ENCODE measurements at places on chromosomes 16 and 17.

DNA sequence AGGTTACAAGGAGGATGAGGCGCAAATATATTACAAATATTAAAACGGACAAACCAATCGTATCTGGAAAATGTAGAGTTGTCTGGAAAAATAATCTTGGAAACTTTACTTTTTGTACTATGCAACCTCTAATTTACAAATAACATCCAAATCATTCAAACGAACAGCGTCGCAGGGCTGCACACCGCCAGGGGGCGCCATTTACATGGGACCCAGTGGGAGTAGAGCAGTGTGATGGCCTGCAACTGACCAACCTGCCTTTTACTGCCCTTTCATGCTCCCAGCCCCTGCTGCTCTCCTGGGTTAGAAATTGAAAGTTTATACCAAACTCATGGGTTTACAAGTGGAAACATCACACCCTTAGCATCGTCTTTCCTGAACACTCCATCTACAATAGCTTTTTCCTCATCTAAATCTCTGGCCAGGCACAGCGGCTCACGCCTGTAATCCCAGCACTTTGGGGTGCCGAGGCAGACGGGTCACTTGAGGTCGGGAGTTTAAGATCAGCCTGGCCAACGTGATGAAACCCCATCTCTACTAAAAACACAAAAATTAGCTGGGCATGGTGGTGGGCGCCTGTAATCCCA lies 10.0 kb downstream of the PITPNC1 start:
- DNase-seq, result no peak

DNA sequence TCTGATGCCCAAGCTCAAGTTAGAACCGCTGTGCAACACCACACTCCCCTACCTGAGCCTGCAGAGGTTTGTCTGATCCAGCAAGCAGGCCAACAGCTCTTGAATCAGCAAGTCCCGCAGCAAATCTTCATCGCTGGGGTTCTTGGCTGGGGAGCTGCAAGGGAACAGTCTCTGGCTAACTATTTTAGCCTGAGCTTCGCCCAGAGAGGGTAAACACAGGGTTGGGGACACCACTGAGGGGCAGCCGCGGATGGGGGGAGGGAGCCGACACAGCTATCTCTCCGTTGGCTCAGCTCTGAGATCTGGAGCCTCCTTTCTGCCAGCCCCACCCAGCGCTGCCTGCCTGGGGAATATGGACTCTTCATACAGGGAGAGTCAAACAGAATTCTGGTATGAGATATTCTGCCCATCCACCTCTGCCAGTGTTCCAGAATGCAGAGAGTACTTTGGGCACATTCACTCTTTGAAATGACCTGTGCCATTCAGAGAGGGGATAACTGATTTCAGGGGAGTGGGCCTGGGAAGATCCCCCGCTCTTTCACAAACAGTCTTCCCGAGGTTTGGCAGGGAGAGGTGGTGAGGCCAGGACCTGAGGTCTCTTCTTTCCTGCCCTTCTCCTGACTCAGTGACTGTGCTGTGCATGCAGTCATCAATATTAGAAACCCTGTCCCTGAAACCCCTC lies 7.4 kb downstream of the GIP start:
- no peak for DNase-seq

DNA sequence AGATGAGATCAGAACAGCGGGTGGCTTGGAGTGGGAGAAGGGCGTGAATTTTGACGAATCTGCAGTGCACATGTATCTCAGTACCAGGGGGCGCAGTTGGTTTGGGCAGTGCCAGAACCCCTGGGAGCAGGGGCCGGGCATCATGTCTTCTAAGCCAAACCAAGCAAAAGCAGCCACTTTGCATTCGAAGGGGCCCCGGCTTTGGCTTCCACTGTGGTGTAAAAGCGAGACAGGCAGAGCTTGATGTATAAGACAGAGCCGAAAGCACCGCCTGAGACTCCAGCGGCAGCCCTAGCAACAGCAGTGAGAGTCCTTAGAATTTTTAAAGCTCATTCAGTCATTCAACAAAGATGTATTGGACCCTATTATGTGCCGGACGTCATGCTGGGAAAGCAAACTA lies 3.8 kb upstream of the XYLT1 start:
- no peak for DNase-seq

- no peak for DNase-seq
Measured at GRCh38 chr16:68359398-68360191, 48.8 kb downstream of the PRMT7 start.

DNA sequence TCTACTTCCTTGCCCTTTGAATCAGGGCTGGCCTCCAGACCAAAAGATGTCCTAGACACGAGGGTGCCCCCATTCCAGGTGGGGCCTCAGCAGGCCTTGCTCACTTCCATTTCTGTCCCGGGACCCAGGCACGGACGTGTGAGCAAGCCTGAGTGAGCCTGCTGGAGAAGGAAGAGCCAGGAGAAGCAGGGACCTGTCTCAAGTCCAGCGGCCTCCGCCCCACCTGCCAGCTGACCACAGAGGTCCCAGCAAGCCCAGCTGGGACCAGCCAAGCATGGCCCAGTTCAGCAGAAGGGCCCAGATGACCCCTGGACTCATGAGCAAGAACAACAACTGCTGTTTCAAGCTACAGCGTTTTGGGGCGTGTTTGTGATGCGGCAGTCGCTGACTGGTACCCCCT lies 24.7 kb downstream of the RBFOX3 start:
- DNase-seq, result no peak

GRCh38 chr16:53085931-53086421 lies 31.2 kb downstream of the CHD9 start:
- DNase-seq, result no peak

GRCh38 chr17:81340607-81341515 lies 45.8 kb upstream of the SLC38A10 start:
- DNase-seq, result no peak

- DNase-seq, result no peak
Measured at GRCh38 chr16:27676839-27677238, 126.9 kb downstream of the KATNIP start.

DNA sequence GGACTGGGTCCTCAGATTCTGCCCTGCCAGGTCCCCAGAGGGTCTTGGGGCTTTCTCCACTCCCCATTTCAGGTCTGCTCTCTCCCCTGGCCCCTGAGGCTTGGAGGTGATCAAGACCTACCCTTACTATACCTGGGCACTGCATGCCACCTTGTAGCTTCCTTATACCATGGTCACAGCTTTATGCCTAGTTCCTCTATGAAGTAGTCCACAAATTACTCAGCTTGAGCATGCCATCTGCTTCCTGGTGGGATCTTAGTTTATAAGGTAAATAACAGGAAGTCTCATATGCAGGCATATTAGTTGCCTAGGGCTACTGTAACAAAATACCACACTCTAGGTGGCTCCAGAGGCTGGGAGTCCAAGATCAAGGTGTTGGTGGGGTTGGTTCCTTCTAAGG lies 11.0 kb upstream of the PMFBP1 start:
- DNase-seq, result no peak

DNA sequence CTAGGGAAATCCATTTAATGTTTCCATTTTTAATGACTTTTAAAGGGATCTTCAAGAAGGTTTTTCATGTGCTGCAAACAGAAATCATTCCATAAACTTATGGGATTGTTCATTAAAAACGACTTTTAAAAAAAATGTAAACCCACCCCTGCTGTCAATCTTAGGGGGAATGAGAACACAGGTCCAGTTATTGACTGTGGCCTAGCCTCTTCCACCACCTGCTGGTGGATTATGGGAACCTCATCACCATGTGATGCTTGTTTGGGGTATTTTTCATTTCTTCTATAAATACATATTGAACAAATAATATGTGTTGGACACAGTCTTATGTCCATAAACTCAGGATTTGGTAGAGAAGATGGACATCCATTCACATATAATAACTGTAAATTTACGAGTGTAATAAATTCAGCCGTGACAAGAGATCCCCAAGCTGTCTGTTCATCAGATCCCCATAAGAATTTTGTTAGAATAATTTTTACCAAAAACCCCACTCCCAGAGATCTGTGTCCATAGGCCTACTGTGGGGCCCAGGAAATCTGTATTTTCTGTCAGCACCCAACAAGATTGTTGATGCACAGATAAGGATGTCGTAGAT lies 42.0 kb upstream of the TMC5 start:
- peak; percentile 1 for DNase-seq

DNA sequence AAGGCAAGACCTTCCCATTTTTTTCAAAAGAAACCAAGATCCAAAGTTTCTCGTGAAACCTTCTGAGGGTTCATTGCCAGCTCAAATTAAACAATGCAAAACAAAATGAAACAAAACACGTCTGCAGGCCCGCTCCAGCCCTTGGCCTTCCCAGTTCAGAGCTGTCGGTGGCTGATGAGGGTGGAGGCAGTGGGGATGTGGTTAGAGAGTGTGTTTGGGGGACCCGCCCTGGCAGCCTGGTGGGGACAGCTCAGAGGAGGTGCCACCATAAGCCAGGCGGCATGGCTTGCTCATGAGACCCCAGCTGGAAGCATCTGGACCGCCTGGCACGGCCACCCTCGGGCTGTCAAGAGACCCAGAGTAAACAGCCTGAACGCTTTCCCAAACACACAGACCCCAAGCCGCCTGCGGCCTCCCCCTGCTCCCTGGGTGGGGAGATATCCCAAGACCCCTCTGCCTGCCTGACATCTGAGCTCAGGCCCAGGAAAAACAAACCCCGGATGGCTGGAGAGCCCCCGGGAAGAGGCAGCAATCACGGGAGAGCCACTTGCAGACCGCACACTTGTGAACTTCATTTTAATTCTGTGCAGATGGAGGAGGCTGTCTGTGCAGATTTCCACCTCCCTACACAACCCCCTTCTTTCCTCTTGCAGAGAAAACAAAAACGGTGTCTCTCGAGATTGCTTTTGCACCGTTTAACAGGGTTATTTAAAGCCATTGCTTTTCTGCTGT lies 35.4 kb upstream of the LITAF start:
- no peak for DNase-seq

GRCh38 chr17:66538776-66539175 lies 236.4 kb downstream of the PRKCA start:
- DNase-seq, result no peak
